ENCODE measurements at places on chromosomes 2 and 18.

- DNase-seq: no peak
These were observed 898.7 kb downstream of the BCL11A start for GRCh38 chr2:59654710-59655109.

- DNase-seq: no peak
These were observed 1474.0 kb upstream of the TMEFF2 start for GRCh38 chr2:193668557-193669323.

DNA sequence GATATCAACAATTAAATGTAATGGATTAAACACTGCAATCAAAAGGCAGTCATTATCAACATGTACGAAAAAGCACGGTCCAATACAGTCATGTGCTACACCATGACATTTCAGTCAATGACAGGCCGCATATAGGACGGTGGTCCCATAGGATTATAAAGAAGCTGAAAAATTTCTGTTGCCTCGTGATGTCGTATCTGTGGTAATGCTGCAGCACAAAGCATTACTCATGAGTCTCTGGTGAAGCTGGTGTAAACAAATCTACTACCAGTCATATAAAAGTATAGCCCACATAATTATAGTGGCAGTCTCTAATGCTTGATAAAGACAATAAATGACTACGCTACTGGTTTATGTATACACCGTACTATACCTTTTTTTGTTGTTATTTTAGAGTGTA lies 58.4 kb downstream of the RABL2A start:
- no peak for DNase-seq

DNA sequence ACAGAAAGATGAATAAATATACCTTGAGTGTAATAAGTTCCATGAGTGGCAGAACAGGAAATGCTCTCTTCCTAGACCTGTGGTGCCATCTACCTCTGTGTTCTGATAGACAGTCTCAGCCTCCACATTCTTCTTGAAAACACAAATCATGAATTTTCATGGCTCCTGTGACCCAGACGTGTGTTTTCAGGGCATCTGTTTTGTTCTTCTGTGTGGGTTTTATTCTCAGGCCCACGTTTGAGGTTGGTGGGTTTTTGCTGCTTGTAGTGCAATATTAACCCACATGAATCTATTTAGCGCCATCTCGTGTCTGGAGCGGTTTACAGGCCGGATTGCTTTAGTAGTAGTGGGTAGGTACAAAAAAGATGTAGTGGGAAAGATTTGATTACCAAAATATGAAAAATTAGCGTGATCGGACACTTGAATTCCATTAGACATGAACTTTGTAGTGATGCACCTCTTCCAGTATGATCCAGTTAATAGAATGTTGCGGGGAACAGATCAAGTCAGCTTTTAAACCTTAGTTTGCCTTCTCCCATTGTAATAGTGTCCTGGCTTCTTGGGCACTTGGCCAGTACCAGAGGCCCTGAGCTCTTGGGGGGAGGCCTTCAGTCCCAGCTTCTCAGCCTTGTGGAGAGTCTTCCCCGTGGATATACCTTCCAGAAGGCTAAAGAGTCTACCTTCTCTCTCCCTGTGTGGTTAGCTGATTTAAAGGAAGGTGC lies 256.5 kb downstream of the TPGS2 start:
- peak; percentile 29 for DNase-seq

DNA sequence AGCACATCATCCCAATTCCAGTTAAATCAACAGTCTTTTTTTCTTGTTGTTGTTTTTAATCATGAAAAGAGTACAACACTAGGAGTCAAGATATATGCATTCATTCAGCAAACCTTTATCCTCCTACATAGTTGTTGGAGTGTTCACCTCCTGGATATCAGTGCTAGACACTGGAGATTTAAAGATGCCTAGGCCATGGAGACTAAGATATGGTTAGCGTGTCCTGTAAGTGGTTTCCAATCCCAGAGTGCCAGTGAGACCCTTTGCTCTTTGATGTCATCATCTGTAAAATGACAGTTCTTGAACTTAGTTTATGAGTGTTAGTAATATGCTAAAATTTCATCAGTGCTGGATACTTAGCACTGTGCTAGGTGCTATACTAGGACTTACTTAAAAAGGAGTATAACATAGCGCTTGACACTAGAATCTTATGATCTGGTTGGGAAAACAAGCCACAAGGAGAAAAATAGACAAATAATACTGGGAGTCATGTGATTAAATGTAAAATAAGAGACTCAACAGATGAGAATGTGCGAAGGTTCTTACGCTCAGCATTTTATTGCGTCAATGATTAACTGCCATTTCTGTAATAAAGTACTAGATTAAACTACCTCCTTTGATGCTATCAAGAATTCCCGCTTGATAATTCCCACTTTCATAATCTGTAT lies 31.5 kb downstream of the BABAM2 start:
- no peak for DNase-seq

- DNase-seq: no peak
These were observed 219.8 kb downstream of the CDCA7 start for GRCh38 chr2:173574324-173575112.

All from B cell (primary cell).